ENCODE measurements at places on chromosomes 11 and 22.

DNA sequence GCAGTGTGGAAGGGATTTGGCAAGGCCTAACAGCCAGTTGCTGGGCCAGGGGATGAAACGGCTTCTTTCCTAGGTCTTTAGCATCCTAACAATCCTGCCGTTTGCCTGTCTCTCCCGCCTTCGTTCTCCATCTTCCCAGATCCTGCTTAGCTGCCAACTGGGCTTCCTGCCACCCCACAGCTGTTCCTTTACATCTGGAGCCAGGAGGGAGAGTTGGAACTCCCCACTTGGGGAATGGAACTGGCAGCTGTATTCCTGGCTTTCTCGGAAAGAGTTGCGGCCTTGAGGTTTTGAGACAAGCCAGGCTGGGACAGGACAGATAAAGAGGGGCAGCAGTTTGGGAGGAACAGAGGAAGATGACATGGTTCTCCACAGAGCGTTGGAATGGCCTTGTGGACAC, 59.6 kb downstream of the ST3GAL4 start:
- no peak for DNase-seq

GRCh38 chr22:34198976-34199375, 278.7 kb upstream of the LARGE1 start:
- no peak for DNase-seq

GRCh38 chr11:62546244-62546928, at the start of gene AHNAK:
Gene AHNAK (minus strand): TSS chr11:62546806. CDS start chr11:62536098, 10,708 bp downstream.
- no peak for DNase-seq

DNA sequence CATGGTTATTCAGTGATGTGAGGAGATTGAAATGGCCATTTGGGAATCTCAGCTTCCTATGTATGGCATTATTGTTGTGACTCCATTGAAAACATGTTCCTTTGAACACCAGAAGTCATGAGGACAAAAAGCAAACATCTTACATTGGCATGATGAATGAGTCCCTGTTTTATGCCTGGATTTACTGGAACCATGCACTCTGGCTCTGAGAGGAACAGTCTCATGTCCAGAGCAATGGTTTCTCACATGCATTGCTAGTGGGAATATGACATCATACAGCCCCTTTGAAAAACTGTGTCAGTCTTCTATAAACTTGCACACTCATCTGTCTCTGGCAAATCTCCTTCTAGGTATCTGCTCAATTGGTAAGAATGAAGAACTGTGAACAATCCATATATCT, 3.4 kb upstream of the KDM4F start:
- no peak for DNase-seq

DNA sequence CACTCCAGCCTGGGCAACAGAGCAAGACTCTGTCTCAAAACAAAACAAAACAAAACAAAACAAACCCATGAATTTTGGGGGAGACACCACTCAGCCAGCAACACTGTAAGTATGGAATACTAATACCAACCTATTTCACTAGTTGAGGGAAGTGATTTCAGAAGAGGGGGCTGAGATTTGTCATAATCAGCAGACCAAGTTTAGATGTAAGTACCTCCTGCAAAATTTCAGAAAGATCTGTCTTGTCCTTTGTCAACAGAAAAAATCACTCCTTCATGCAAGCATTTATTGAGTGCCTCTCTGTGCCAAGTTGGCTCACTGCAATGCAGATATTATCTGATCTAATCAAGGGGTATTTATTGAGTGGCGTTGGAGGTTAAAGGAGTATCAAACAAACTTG, 23.4 kb upstream of the ADA2 start:
- DNase-seq = no peak

- no peak for DNase-seq
Measured at GRCh38 chr11:102989379-102990047, 34.0 kb upstream of the MMP13 start.

GRCh38 chr11:66333220-66333877, 2.9 kb downstream of the RIN1 start:
- DNase-seq = no peak

DNA sequence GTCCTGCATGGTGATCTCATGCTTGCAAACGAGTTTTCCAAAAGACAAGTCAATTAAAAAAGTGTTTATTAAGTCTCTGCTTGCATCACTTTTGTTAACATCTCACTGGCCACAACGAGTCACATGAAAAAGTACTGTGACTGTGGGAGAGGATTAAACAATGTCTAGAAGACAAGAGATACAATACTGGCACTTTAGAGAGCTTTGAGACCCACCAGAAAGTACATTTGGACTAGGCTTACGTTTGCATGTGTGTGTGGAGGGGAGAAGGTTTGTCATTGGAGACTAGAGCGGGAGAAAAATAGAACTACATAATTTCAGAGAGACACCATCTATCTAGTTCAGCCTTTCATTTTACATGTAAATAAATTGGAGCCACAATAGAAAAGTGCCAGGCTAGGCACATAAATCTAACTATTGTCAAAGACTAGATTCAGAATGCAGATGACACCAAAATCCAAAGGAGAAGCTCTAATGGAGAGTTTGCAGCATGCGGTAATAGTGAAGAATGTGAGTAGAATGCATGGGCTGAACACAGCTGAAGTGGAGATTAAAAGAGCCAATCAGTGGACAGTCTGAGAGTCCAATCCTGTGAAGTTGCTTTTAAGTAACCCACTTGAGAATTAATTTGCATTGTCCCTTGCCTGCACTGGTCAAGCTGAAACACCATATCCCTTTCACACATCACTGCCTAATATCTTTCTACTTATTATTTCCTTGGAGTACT, 977.4 kb upstream of the FAT3 start:
- DNase-seq = no peak

GRCh38 chr11:44444770-44445321, 120.6 kb upstream of the CD82 start:
- no peak for DNase-seq

DNA sequence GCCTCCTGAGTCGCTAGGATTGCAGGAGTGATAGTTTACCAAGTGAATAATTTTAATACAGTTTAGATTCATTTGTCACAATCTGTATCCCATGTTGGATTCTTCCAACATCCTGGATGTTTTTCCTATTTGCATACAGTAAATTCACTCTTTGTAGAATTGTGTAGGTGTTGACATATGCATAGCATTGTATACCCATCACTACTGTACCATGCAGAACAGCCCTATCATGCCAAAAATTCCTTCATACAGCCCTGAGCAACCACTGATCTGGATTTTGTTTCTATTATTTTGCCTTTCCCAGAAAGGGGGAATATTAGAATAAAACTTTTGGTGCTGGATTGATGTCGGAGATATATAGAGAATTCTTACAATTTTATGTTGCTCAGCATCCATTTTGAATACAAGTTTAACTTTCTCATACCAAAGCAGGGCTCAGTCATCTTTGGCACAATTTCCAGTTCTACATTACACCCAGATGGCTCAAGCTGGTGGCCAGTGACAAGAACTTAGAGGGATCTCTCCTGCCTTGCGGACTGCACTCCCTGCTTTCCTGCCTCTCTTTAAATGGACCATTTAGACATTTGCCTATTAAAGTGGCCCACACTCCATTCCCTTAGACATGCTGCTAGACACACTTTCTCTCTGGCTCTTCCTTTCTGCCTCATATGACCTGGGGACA, 45.4 kb upstream of the CFAP300 start:
- DNase-seq = no peak

GRCh38 chr11:103661185-103661584, 375.3 kb upstream of the DDI1 start:
- DNase-seq = no peak

DNA sequence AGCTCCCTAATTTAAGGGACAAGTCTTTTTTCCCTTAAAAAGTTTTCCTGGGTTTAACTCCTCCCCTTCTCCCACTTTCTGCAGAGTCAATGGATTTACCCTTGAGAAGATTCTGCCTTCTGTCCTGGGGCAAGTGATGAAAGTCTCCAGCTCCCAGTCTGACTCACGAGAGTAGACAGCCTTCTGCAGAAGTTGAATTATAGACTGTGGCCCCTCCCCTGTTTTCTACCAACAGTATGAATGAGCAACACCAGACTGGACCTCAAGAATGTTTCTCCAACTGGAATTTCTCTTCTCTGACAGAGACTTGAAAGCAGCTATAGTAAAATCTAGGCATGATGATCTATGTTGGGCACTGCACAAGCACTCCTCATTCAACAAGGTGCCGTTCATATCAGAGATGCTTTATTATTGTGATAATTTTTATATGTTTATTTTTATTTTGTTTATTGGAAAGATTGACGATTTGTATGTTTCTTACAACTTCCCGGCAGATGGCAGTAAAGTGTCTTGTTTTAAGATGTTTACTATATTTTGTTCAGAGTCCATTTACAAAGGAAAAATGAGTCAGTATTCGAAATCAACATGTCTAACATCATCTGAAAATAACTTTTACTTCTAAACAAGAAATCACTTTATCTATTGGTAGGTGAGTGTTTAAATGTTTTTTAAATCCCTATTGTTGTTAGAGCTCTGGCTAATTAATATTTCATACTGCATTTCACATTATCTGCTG, 56.6 kb downstream of the LMO2 start:
- no peak for DNase-seq

DNA sequence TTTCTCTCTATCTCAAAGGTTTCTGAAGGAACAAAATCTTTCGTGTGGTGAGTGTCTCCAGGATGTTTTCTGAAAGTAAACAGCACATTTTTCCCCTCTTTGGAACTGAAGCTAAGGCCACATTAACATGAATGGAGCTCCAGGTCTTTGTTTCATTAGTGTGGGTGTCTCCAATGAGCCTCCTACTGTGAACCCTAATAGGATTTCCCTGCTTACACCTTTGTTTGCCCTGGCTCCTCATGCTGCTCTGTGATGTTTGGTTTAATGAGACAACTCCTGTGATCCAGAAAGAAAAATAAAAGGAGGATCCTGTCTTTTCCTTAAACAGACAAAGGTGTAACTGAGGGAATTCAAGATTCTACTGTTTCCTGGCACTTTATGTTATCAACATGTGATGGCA, 76.9 kb upstream of the SLC6A5 start:
- DNase-seq = no peak

DNA sequence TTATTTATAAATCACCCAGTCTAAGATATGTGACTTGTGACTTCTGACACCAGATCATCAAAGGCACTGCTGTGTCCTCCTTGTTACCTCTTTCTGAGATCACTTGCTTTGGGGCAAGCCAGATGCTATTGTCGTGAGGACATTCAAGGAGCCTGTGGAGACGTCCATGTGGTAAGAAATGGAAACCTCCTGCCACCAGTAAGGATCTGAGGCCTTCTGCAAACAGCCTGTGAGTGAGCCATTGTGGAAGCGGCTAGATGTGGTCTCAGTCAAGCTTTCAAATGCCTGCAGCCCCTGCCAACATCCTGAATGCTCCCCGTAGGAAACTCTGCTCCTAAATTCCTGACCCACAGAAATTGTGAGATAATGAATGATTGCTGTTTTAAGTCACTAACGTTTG, 11.7 kb upstream of the RDX start:
- DNase-seq = no peak

- no peak for DNase-seq
Measured at GRCh38 chr11:70505761-70506657, 107.7 kb downstream of the CTTN start.

DNA sequence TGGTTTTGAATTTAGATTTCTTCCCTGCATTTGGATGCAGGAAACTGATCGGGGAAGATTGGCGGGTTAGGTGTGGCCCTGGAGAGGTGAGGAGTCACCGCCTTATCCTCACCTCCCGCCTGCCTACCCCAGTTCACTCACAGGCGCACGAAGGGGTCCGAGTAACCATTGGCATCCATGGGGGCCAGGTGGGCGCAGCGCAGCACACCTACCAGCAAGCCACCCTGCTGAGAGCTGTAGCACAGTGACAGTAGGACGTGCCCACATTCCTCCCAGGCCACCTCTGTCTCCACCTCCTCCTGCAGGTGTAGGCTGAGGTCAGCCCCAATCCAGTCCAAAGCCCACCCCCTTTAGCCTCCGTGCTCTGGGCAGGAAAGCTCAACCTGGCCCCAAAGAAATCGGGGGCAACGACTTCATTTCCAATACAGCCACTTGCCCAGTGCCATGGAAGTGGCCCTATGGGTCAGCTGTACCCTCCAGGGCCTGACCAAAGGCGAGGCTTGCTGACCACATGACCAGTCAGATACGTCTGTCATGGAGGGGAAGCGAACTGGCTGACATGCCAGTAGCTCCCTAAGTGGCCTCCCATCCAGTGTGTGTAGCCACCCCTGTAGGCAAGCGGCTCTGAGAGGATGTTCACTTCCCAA, 6.7 kb downstream of the NDUFV1 start:
- no peak for DNase-seq

DNA sequence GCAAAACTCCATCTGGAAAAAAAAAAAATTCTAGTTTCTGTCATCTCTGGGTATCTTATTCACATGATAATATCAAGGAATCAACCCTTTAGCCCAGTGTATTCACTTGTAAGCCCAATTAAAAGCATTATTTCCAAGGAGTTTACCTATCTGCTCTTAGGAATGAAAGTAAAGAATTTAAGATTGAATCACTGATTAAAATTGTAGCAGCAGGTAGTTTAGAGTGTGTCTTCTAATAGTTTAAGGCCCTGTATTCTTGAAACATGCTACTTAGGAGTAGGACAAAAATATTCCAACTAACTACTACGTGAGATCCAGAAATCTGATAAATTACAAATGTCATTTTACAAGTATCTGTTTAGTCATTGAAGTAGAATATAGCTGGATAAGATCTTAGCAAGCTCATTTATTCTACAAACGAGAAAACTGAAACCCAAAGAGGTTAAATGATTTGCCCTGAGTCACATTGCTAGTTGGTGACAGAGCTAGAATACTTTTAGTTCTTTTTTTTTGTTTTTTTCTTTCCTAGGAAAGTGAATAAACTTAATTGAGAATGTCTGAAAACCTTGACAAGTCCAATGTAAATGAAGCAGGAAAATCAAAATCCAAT, 4.0 kb downstream of the TCP11L1 start:
- DNase-seq = no peak

DNA sequence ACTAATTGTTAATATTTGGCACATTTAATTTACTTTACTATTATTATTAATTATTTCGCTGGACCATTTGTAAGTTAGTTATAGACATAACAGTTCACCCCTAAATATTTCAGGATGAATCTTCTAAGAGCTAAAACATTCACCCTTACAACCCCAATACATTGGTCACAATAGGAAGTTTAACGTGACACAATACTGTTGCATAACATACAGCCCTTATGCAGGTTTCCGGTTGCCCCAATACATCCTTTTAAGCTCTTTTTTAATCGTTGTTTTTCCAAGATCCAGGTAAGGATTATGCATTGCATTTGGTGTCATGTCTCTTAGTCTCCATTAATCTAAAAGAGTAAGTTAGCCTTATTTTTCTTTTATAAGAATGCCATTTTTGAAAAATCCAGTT, 71.2 kb downstream of the HSD17B12 start:
- DNase-seq = no peak

DNA sequence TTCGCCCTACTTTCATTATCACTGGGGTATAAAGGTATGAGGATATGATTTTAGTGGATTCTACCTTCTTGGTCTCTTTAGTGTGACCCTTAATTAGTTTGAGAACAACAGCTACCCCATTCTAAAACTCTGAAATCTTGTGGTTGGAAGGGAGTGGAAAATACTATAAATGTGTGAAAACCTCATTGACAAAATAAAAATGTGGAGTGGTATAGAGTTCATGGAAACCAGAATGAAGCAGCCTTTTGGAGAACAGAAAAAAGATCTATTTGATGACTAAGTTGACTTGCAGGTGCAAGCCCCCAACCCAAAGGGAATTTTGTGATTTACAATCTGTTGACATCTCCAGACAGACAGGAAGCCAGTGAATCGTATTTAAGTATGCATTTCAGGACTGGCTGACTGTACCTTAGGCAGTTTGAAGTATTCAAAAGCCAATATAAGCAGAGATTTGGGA, 75.8 kb downstream of the GAS2 start:
- DNase-seq = no peak

Measured in esophagus squamous epithelium (tissue), 5 donors.